ENCODE measurements at places on chromosomes 2 and 18. TPM values are rescaled to one million over a fixed set of nuclear protein-coding genes. Genes with fewer than 3 reads are reported as not detected.

CABLES1 gene
- 2.0 TPM for total RNA-seq

IMPA2 gene
- total RNA-seq: 20.8 TPM

- H3K4me1 ChIP-seq: no peaks in the 10 kb centered on the region
- H3K36me3 ChIP-seq: no peaks in the 10 kb centered on the region
- no peak for DNase-seq
- H3K27me3 ChIP-seq: no peaks in the 10 kb centered on the region
Observed at GRCh38 chr2:50395605-50396297, 636.2 kb downstream of the NRXN1 start.

- H3K27ac ChIP-seq: no peak overlapping the region
- H3K4me1 ChIP-seq: peaks cover 3% of the 10 kb centered on the region
Observed at GRCh38 chr2:171049691-171050090, 111.0 kb downstream of the TLK1 start.

- no peak overlapping the region for H3K4me3 ChIP-seq
- no peak for DNase-seq
- H3K27ac ChIP-seq: no peak overlapping the region
- no peaks in the 10 kb centered on the region for H3K36me3 ChIP-seq
- H3K27me3 ChIP-seq: peaks cover 4% of the 10 kb centered on the region
Observed at GRCh38 chr2:189951791-189952535, 110.6 kb downstream of the MSTN start.

DNA sequence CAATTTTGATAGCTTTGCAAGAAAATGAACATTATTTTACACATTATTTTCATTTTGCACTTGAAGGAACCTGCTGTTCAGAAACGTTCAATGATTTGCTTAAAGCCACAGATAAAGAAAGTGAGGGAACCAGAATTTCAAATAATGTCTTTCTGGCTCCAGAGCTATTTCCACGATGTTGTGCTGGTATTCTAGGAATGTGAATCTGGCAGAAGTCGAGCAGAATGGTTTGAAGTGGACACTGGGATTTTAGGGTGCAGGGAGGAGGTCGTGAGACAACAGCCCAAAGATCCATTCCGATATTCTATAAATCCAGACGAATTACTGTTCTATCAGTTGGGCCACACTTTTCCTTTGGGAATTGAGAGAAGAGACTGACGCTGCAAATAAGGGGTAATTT lies 2.2 kb downstream of the CCDC102B start:
- H3K4me1 ChIP-seq: no peaks in the 10 kb centered on the region
- no peak overlapping the region for H3K27ac ChIP-seq
- H3K4me3 ChIP-seq: no peak overlapping the region
- no peaks in the 10 kb centered on the region for H3K36me3 ChIP-seq

- no peak for DNase-seq
- H3K27me3 ChIP-seq: peaks cover 5% of the 10 kb centered on the region
- no peak overlapping the region for H3K27ac ChIP-seq
- H3K4me1 ChIP-seq: no peaks in the 10 kb centered on the region
Observed at GRCh38 chr18:11042247-11042646, 107.1 kb downstream of the PIEZO2 start.

- H3K27me3 ChIP-seq: peaks cover 2% of the 10 kb centered on the region
- no peaks in the 10 kb centered on the region for H3K4me1 ChIP-seq
- no peak for DNase-seq
- H3K27ac ChIP-seq: no peak overlapping the region
- H3K4me3 ChIP-seq: no peak overlapping the region
Observed at GRCh38 chr18:36465276-36465675, 167.8 kb downstream of the FHOD3 start.

DNA sequence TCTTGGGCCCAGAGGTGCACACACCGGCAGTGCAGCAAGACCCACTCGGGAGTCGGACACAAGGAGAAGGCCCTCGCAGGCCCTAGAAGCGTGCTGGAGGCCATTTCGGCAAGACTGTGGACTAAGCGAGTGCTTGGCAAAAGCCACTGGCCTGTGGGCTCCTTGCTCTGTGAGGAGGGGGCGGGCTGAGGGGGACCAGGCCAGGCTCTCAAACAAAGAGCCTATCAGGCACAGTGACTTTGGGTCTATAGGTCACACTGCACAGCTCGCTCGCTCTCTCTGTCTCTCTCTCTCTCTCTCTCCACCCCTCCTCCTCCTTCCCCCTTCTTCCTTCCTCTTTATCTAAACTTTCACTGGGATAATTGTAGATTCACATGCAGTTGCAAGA lies 23.6 kb upstream of the ZCCHC2 start:
- H3K27ac ChIP-seq: no peak overlapping the region
- DNase-seq: no peak
- H3K27me3 ChIP-seq: peaks cover 2% of the 10 kb centered on the region
- no peak overlapping the region for H3K4me3 ChIP-seq
- no peaks in the 10 kb centered on the region for H3K4me1 ChIP-seq

DNA sequence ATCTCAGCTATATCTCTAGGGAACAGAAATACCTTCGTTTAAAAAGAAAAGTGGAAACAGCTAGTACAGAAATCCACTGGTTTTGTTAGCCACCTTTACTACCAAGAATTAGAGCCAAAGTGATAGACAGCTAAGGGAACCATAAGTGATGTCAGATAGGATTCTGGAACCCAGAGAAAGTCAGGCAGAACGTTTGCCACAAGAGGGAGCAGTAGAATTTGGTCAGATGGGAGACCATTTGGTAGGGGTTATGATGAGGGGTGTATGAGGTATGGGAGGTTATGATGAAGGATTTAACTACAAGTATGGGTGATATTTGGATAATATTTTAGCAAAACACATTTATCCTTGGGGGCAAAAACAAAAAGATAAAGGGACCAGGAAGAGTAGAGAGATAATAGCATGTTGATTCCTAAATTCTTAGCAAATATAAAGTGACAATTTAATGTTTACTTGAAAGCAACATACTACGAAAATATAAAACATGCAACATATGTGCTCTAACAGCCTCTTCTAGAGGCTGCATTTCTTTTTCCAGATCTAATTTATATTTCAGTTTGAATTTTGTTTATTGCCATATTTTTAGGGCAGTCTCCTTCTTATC lies 3.3 kb downstream of the SLC8A1 start:
- peak; percentile 12 for DNase-seq
- no peaks in the 10 kb centered on the region for H3K36me3 ChIP-seq
- H3K27me3 ChIP-seq: peaks cover 36% of the 10 kb centered on the region
- H3K4me3 ChIP-seq: no peak overlapping the region

Measured in activated CD8-positive, alpha-beta T cell treated with anti-CD3 and anti-CD28 coated beads for 36 hours (primary cell).